WTC11 (cell line): ENCODE measurements at places on chromosomes 7 and 10. TPM values are rescaled to one million over a fixed set of nuclear protein-coding genes. Genes with fewer than 3 reads are reported as not detected.

DNA sequence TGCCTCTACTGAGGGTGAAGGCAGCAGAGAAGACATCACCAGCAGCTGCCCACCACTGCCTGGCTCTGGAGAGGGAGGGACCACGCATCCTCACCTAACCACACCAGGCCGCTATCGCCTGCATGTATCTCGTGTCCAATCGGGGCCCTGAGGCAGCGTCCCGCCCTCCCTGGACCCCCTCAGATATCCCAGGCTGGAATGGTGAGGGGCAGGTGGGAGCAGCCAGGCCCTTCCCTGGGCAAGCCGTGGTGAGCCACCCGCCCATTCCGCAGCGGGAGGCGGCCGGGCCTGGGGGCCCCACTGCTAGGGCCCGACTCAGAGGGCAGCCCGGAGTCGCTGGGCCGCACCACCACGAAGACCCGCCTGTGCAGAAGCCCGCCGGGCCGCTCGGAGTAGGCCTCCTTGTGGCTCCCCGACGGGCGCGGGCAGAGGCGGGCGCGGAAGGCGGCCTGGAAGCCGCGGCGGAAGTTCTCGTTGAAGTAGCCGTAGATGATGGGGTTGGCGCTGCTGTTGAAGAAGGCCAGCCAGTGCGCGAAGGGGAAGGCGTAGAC, 21.6 kb upstream of the PPA1 start:
- no peak for DNase-seq
- no peak overlapping the region for H3K4me3 ChIP-seq
- H3K36me3 ChIP-seq = no peaks in the 10 kb centered on the region
- peaks cover 6% of the 10 kb centered on the region; the same call in 1 of the 2 replicates for H3K27me3 ChIP-seq
- H3K4me1 ChIP-seq = 0 out of 2 replicates have a peak, but pooled peaks cover 5% of the 10 kb centered on the region

DNA sequence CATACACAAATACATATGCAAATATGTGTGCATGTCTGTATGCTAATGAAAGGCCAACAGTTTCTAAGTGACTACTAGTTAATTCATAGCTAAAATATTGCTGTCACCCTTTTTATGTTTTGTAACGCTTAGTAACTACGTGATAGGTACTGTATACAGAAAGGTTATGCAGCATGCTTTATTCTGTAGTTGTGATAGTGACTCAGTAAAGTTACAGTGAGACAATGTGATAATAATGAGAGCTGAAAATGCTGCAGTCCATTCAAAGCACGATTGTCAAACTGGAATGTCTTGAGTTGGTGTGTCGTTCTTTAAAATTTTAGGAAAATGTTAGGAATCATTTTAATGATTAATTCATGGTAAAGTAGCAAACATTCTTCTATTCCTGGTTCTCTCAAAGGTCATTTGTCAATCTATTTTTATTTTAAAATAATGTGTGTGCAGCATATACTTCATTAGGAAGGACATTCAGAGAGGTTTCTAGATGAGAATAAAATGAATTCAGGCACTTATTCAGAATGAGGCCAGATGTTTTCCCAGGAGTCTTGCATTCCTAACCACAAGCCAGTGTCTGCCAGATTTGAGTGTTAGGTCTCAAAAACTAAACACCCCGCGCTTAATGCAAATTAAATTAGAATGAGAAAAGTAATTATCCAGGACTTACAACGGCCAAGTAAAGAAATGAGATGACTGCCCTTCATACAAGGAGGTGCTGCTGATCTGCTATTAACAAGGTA, 408.8 kb upstream of the FZD8 start:
- no peaks in the 10 kb centered on the region for H3K27me3 ChIP-seq
- H3K36me3 ChIP-seq = no peaks in the 10 kb centered on the region
- DNase-seq = no peak
- no peak overlapping the region for H3K4me3 ChIP-seq

DNA sequence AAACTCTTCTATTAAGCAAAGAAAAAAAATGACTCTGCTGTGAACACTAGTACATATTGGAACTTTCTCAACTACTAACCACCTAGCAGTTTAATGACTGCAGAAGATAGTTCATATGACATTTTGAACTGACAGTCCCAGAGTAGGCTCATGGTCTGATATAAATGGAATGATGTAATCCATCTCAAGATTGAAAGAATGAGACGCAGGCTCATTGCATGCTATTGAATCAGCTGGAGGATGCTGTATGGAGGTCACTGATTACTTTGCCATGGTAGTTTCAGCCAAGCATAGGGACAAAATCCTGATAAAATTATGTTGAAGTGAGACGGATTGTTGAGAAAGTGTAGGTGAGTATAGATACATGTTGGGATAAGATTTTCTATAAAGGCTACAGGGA, 217.6 kb upstream of the SEMA3E start:
- H3K36me3 ChIP-seq = no peaks in the 10 kb centered on the region
- H3K27ac ChIP-seq = no peak overlapping the region
- DNase-seq = no peak
- no peaks in the 10 kb centered on the region for H3K4me1 ChIP-seq
- H3K27me3 ChIP-seq = no peaks in the 10 kb centered on the region

GRCh38 chr7:51080216-51080615, 236.4 kb downstream of the COBL start:
- no peak for DNase-seq
- H3K36me3 ChIP-seq = peaks cover 19% of the 10 kb centered on the region
- no peak overlapping the region for H3K4me3 ChIP-seq

DNA sequence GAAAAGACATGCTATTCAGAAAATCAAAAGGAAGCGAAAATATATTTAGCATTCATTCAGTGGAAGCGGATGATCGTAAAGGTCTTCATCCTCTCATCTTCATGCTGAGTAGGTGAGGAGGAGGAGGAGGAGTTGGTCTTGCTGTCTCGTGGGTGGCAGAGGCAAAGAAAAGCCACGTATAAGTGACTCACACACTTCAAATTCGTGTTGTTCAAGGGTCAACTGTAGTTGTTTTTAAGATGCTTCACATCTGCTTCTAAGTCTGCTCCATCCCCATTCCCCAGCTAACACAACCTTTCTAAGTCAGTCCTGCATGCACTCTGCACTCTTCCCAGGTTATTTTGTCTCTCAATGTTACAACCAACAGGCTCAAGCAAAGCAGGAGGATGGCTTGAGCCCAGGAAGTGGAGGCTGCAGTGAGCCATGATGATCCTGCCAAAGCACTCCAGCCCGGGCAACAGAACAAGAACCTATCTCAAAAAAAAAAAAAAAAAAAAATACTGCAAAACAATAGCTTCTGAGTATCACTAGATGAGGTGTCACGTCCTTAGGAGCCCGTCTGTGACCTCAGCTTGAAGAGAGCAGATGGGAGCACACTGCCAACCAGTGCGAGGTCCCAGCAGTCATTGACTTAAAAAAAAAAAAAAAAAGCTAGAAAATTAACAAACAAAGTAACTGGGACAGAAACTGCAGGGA, 70.5 kb downstream of the SFMBT2 start:
- no peaks in the 10 kb centered on the region for H3K27me3 ChIP-seq
- peak overlapping the region; percentile 69; the same call in 1 of the 2 replicates for H3K27ac ChIP-seq
- no peak for DNase-seq
- no peak overlapping the region for H3K4me3 ChIP-seq

DNA sequence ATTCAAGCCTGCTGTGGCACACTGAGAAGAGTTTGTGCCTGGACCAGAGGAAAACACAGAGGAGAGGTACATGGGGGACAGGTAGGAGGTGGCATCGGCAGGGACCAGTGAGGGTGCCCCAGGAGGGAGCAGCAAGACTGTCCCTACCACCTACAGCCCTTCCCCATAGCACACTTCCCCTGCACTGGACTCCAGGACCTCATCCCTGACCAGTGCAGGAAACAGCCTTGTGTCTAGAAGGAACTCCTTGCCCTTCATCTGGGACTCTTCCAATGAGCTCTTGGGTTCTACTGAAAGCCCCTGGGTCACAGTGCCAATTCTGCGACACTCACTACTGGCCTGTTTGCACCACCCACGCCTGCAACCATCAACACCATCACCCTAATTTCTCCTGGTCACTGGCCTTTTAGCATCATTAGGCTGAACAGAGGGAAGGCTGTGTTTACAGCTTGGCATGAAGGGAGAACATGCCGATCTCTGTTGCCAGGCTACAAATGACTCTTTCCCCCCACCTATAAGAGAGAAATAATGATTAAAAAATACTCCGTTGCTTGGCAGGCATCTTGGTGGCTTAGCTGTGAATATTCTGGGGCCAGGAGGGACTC, 371.9 kb upstream of the ZMIZ1 start:
- H3K4me3 ChIP-seq = no peak overlapping the region
- no peaks in the 10 kb centered on the region for H3K36me3 ChIP-seq
- H3K27ac ChIP-seq = no peak overlapping the region
- H3K4me1 ChIP-seq = no peaks in the 10 kb centered on the region
- peaks cover 2% of the 10 kb centered on the region for H3K27me3 ChIP-seq
- no peak for DNase-seq

GRM3 gene
- 0.87 to 1.5 TPM (median 0.94 TPM) in 3 replicates for total RNA-seq

MUC3A gene
- 50.6 to 74.8 TPM (median 67.2 TPM) in 3 replicates for total RNA-seq
